ENCODE measurements at places on chromosomes 4 and X.

- no peak for DNase-seq
Measured at GRCh38 chr4:53005149-53005546, 143.0 kb downstream of the RASL11B start.

DNA sequence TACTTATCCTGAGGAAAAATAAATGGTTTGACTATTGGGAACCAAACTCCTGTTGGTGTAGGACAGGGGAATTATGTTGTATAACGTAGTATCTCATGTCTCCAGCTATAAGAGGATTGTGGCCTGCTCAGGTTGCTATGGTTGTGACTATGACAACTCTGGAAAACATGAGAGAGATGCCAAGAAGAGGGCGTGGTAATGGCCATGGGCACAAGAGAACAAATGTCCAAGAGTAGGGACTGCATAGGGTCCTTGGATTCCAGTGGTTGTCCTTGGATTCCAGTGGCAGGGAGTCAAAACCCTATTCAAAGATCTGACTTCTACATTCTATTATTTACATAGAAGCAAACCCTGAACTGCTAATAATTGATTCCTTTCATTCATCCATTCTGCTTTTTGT is 6.8 kb upstream of the MOB1B start:
- no peak for DNase-seq

DNA sequence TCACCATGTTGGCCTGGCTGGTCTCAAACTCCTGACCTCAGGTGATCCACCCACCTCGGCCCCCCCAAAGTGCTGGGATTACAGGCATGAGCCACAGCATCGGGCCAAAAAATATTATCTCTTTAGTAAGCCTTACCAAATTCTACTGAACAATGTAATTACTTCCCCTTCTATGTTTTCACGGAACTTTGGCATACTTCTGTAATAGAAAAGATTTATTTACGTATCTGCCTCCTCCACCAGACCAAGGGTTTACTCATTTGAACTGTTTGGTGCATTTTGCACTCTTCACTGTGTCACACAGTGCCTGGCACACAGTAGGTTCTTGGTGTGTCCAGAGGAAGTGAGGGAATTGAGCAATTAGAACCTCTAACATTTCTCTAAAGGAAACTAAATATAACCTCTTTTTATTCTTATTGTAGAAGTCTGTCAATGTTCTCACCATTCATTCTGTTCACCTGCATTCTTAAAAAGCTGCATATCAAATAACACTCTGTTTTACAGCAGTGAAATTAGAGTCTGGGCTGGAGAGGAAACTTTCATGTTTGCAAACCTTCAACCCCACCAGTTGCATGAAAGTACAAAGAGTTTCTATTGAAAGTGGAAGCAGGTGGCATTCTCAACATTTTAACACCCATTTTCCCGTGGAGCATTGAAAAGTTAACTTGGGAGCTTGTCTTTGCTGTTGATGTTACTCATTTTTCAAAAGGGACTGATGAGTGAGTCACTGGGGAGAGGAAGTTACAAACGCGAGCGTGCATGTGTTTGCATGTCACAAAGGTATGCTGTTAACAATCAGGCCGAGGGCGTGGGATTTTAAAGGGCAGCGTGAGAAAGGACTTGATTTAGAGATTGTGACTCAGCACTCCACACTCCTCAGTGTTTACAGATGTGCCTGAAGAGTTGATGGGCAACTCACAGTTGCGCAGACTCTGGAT is 314.1 kb downstream of the STK32B start:
- peak; percentile 69 for DNase-seq

DNA sequence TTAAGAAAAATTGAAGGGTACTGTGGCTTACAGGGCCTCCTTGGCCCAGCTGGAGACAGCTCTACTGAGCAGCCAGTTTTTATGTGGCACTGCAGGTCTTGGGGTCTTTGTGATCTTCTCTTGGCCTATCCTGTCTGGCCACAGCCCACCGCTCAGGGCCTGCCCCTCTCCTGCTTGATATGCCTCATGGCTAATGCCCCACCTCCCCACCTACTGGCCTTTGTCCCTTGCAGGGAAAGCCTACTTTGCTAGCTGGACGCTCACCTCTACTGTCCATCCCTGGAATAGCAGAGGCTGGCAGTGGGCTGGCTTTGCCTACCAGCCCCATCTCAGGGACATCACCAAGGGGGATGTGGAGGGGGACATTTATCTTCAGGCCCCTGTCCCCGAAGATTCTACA is 134.1 kb downstream of the PJA1 start:
- no peak for DNase-seq

GRCh38 chrX:154986826-154987575 is 35.5 kb downstream of the F8 start:
- DNase-seq, result no peak

DNA sequence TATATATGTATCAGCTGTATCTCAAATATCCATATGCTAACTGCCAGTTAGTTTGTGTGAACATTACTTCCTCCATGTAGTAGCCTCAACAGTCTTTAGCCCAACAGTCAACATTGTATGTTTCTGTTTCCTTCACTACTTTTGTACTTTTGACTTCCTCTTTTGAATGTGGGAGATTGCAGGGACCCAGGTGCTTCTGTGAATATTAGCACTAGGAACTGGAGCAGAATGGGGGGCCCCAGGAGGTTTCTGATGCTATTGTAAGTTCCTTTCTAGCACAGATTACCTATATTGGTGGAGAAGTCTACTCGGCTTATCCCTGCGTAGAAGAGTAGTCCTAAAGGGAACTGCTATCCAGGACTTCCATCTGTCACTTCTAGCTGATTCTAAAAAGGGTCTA is 2.3 kb downstream of the PLAC8 start:
- DNase-seq, result no peak
